ENCODE measurements at places on chromosomes 16 and 17. TPM values are rescaled to one million over a fixed set of nuclear protein-coding genes. Genes with fewer than 3 reads are reported as not detected.

Gene SSTR5
- total RNA-seq, result not detected

Gene PRSS36
- total RNA-seq, result 1.3 TPM

Gene ITGA2B
- total RNA-seq, result 13.3 TPM

Gene SCGB1C2
- not detected for total RNA-seq

Gene CPSF4L
- not detected for total RNA-seq

Gene MYH8
- total RNA-seq, result not detected

Gene ZNF469
- 1.9 TPM for total RNA-seq

Gene WDR45B
- total RNA-seq, result 96.4 TPM

DNA sequence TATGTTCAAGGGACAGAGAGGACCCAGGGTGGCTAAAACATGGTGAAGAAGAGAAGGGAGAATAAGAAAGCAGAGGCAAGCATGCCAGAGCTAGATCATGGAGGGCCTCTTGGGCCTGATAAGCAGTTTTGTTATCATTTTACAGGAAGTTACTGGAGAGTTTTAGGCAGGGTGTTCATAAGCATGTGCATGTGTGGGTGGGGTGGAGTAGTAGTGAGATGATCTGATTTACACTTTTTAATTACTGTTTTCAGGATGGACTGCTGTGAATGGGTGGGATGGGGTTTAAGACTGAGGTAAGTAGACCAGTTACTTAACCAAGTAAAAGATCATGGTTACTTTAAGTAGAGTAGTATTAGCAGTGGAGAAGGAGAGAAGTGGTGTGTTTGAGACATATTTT lies 173.6 kb downstream of the PHKB start:
- DNase-seq, result no peak

- DNase-seq, result peak; percentile 99
These were observed 38.3 kb upstream of the HAPSTR1 start for GRCh38 chr16:9053006-9053601.

DNA sequence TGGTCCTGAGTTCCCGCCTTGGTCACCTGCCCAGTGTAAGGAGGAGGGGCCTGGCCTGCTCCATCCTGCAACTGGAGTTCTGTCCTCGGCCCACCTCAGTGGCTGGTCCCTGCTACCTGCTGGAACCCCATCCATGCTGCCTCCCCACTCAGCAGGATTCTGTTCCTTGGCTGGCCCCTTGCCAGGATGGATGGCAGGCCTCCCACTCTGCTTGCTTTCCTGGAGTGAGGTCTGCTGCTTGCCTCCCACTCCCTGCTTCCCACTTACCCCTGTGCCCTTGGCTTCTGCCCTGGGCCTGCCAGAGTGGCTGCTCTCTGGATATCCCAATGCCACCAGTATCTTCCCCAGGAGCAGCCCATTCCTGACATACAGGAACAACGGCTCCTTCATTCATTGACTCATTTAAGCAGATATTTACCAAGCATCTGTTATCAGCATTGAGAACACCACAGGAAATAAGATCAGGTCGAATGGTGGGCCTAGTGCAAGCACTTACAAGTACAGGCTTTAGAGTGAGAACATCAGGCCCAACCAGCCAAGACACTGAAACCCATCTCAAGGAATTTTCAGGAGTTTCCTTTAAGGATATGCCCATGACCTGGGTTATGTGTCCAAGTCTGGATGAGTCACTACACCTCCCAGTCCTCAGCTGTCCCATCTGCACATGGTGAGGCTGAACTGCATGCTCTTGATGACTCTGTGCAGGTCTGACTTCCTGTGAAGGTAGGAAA lies 17.0 kb upstream of the RPRML start:
- no peak for DNase-seq

DNA sequence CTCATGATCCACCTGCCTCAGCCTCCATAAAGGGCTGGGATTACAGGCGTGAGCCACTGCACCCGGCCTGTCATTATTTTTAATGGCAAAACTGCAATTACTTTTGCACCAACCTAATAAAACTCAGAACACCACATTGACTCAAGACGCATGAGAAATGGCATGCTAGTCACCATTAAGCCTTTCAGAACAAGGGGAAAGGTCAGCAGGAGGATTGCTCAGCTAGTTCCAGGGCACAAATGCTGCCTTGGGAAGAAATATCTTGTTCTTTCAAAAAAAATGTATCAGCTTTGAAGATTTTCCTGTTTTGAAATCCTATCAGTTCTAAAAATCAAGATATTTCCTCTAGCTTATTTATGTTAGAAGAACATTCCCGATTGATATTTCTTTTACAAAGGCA lies 32.4 kb upstream of the CDYL2 start:
- DNase-seq, result no peak

DNA sequence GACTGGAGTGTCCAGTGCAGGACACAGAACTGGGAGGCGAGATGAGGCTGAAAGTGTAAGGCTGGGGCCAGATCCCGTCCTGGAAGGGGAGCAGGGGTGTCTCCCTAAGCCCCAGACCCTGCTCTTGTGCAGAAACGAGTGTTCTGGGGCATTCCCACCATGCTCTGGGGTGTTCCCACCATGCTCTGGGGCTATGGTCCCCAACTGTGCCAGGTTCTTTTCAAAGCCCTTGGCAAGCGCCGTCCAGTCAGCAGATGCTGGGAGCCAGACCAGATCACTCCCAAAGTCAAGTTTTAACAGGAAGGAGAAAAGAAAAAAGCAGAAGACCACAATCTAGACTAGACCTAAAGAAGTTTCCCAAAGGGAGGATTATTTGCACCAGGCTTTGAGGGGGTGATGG lies 2.5 kb downstream of the TAX1BP3 start:
- no peak for DNase-seq

- DNase-seq, result peak; percentile 98
These were observed 7.6 kb downstream of the RUNDC3A start for GRCh38 chr17:44315760-44316731.

- DNase-seq, result peak; percentile 66
These were observed 23.9 kb downstream of the AMFR start for GRCh38 chr16:56401482-56401881.

GRCh38 chr16:2698965-2699750 lies 16.8 kb downstream of the KCTD5 start:
- DNase-seq, result no peak

DNA sequence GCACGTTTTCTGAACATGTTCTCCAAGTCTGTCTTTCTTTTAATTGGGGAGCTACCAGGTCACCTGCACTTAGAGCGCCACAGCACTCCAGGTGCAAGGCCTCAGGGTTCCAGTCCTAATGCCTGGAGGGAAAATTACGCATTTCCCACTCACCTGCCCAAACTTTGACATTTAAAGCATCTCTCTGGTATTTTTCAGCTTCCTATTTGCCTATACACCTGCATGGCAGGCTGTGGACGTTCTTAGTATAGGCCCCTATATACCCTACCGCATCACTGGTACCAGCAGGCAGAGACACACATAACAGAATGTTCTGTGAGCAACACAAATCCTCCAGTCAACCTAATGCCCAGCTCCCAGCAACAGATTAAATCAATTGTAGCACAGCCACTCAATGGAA lies 213.3 kb downstream of the MRTFB start:
- peak; percentile 19 for DNase-seq

GRCh38 chr16:75064403-75065148 lies 52.0 kb downstream of the LDHD start:
- DNase-seq, result no peak

GRCh38 chr17:17874478-17874877 lies 37.7 kb upstream of the SREBF1 start:
- DNase-seq, result no peak

DNA sequence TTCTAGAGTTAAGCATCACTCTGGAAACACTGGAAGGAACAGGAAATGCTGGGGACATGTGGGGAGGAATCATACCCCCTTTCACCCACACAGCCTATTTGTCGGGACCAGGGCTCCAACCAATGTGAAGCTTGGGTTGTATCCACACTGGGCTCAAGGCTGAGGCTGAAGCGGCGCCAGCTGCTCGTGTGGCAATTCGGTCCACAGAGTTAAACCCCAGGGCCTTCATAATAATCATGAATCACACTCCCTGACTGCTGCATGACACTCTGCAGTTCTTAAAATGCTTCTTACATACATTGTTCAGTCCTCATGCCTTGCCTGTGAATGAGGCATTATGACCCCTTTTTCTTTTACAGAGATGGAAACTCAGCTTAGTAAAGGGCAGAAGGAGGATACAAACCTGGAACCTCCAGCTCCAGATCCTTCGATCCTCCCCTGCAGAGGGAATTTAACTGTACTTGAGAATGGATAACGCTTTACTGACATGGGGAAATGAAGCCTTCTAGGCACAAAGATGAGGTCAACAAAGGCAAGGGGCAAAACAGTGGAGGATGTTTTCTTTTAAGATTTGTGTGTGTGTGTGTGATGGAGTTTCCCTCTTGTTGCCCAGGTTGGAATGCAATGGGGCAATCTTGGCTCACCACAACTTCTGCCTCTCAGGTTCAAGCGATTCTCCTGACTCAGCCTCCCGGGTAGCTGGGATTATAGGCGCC lies 72.7 kb downstream of the SOX9 start:
- DNase-seq, result no peak

DNA sequence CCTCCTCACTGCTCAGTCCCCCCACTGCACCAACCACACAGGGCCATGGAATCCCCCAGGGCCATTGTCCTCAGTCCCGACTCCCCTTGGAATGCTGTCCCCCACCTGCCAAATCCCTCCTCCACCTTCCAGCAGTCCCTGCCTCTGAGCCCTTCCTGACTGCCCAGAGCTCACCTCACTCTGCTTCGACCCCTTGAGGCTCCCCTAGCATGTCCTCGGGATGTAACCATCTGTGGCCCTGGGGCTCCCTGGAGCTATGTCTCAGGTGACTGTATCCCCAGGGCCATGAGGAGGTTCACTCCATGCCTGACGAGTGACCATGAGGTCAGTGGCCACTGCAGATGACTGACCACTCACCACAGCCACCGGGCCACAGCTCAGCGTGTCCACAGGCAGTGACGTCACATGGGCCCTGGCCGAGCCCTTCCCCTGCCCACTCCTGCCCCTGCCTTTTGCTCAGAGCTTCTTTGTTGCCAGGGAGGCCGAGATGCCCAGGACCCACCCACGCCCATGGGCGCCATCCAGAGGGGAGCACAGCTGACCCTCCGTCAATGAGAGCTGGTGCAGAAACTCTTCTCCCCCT lies 7.7 kb upstream of the PIEZO1 start:
- peak; percentile 5 for DNase-seq

DNA sequence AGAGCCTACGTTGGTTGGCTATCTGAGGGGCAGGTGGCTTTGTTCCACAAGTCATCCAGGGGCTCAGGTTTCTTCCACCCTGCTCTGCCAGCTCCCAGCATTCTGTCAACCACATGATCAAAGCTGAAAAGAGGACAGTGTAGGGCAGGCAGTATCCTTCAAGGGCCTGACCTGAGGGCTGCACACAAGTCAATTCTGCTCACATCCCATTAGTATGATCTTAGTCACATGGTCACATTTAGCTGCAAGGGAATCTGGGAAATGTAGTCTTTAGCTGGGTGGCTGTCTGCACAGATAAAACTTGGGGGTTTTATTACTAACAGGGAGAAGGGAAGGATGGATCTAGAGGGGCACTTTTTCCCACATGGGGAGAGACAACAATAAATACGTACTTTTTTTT lies 97.3 kb downstream of the SALL1 start:
- DNase-seq, result no peak

- DNase-seq, result no peak
These were observed 1403.8 kb upstream of the GOT2 start for GRCh38 chr16:60137891-60138290.

DNA sequence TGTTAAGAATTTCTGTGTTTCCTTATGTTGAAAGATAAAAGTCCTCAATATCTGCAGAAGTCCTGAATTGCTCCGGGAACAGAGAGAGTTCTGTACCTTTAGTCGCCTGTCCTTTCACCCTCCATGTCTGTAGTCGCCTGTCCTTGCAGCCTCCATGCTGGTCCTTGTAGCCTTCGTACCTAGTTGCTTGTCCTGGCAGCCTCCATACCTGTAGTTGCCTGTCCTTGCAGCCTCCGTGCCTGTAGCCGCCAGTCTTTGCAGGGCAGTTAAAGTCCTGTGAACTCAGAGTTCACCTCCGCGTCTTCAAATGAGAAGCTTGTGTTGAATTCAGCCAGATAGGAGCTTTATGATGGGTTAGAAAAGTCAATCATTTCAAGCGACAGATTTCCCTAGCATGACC lies 19.5 kb upstream of the ITGAX start:
- DNase-seq, result no peak

GRCh38 chr16:27383556-27384243 lies 18.3 kb upstream of the IL21R start:
- DNase-seq, result no peak

GRCh38 chr17:81082177-81083073 lies 47.5 kb downstream of the BAIAP2 start:
- DNase-seq, result no peak

GRCh38 chr17:10268005-10268404 lies 69.6 kb upstream of the GAS7 start:
- DNase-seq, result no peak

- DNase-seq, result no peak
These were observed 134.6 kb downstream of the CLEC16A start for GRCh38 chr16:11078812-11079459.

GRCh38 chr16:66521252-66521713 lies 28.6 kb downstream of the TK2 start:
- DNase-seq, result no peak

DNA sequence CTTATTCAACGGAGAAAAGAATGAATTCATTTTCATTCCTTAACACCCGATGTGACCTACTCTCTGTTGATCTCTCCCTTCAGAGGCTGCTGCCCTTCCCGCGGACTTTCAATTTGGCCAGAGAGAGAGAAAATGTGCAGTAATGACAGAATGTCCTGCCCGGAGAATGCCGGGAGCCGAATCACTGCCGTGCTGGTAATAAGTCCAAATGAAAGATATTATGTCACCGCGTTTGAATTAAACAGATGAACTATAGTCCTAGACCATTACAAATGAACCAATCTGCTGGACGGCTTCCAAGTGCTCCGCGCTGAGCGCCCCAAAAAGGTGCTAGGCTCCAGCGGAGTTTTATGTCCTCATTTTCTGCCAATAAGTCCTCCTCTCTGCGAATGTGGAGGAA lies 14.7 kb upstream of the C16orf82 start:
- no peak for DNase-seq

DNA sequence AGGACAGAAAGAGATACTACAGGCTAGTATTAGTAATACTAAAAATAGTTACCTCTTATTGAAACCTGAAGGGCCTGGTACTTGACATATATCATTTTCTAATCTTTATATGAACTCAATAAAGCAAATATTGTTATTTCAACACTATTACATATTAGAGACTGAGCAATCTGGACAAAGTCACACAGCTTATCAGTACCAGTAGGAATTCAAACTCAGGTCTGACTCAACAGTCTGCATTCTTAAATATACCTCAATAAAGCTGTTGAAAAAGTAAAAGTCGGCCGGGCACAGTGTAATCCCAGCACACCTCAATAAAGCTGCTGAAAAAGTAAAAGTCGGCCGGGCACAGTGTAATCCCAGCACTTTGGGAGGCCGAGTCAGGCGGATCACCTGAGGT lies 67.4 kb downstream of the KANSL1 start:
- DNase-seq, result no peak
